Stimulated activated naive CD4-positive, alpha-beta T cell treated with Interleukin-2 at 50 U/mL for 16 hours (primary cell): ENCODE measurements at places on chromosomes 5 and 9.

GRCh38 chr5:95900383-95900958, 61.2 kb downstream of the ELL2 start:
- no peak for DNase-seq

GRCh38 chr5:131021646-131022045, 143.4 kb downstream of the HINT1 start:
- DNase-seq, result no peak

GRCh38 chr9:23088932-23089364, 642.3 kb downstream of the DMRTA1 start:
- DNase-seq, result no peak

DNA sequence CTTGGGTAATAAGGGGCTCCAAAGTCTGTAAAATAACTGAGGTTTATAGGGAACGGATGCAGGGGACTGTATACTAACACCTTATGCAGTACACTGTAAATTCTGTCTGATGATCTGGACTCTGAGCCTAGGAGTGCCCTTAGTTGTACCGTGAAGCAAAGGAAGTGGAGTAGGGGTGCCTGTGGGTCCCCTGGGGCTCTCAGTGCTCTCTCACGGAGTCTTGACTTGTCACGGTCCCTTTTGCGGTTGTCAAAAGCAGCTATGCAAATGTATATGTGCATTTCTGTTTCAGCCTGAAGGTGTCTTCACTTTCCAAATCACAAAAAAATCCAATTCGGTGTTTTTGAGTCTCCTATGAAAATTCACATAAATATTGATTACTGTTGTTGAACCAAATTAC, 17.8 kb downstream of the DMRT1 start:
- DNase-seq, result no peak

DNA sequence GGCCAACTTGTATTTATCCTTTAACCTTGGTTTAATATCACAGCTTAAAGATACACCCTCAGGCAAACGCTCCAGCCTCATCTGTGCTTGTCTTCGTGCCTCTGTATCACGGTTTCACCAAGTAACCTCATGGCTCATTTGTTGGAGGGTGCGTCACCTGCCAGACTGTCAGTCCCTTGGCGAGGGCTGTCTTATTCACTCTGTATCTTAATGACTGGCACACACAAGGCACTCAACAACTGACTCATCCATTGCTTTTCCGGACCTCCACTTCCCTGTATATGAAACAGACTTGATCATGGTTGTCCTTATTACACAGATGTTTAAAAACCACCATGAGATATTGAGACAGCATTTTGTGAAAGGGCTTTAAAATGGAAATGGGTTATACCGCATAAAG, 28.0 kb downstream of the LCP2 start:
- DNase-seq, result peak; percentile 72

GRCh38 chr5:66675406-66675805, 79.2 kb downstream of the MAST4 start:
- no peak for DNase-seq

DNA sequence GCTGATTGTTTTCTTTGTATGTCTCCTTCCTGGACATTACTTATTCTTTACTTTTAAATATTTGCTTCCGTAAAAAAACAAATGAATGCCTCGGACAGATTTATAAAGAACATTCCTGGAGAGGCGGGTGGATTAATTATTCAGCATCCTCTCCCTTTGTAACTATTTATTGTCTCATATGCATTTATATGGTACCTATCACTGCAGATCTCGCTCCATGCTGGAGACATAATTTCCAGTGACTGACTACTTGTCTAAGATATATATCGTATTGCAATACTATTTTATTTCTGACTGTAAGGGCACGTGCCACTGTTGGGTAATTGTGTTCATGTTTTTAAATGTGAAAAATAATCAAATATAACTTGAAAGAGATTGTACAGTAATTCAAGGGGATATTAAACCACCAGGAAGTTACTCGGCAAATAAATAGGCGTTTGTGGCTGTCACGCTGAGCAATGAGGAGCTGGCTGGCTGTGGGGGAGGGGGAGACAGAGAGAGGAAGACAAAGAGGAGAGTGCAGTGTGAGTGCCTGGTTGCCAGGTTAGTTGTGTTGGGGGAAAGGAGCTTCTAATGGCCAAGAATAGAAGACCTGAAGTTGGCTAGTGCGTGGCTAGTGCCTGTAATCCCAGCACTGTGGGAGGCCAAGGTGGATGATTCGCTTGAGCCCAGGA, 131.8 kb upstream of the GABRP start:
- no peak for DNase-seq

DNA sequence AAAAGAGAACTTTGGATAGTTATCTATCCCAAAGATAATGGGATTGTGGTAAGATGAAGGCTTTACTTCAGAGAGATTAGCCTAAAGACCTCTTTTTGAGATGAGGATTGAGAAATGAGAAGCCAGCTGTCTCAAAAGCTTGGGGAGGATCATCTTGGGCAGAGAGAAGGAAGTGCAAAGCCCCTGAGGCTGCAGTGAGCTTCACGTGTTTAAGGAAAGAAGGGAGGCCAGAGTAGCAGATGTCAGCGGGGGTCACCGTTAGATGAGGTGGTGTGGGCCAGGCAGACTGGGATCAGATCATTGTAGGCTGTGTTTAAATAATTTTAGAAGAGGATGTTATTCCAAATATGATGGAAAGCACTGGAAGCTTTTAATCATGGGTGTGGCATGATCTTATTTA, 270.1 kb downstream of the ARHGEF28 start:
- no peak for DNase-seq
